ENCODE measurements at places on chromosomes 1 and 21. TPM values are rescaled to one million over a fixed set of nuclear protein-coding genes. Genes with fewer than 3 reads are reported as not detected.
A peak's percentile ranks its signal among the peaks of the same experiment; 100 is the strongest.

- DNase-seq: no peak
Observed at GRCh38 chr1:213982289-213982671, 5.5 kb upstream of the PROX1 start.

GRCh38 chr1:20233394-20233793, 47.1 kb upstream of the PLA2G2C start:
- no peak for DNase-seq

DNA sequence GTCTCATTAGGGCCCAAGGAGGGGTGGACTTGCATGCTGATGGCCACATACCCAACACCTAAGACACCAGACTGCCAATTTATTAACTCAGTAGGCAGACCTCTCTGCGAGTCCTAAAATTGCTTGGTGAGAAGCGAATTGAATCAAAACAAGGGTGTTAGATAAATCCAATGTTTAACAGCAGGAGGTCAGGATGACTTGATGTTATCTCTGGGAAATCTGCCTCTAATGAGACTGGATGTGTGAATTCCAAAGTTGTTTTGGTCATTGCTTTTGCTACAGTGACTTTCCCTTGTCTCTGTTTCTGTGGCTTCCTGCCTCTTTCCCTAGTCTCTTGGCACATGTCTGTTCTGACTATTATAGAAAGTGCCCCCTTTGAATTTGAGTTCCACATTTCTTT, 20.8 kb downstream of the MTR start:
- DNase-seq: no peak

- no peak for DNase-seq
Observed at GRCh38 chr1:118636004-118636403, 352.1 kb downstream of the TBX15 start.

DNA sequence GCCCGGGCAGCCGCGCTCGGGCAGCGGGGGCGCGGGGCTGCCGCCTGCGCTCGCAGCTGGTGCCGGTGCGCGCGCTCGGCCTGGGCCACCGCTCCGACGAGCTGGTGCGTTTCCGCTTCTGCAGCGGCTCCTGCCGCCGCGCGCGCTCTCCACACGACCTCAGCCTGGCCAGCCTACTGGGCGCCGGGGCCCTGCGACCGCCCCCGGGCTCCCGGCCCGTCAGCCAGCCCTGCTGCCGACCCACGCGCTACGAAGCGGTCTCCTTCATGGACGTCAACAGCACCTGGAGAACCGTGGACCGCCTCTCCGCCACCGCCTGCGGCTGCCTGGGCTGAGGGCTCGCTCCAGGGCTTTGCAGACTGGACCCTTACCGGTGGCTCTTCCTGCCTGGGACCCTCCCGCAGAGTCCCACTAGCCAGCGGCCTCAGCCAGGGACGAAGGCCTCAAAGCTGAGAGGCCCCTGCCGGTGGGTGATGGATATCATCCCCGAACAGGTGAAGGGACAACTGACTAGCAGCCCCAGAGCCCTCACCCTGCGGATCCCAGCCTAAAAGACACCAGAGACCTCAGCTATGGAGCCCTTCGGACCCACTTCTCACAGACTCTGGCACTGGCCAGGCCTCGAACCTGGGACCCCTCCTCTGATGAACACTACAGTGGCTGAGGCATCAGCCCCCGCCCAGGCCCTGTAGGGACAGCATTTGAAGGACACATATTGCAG, 3.0 kb downstream of the ARTN start:
- DNase-seq: peak; percentile 63

DNA sequence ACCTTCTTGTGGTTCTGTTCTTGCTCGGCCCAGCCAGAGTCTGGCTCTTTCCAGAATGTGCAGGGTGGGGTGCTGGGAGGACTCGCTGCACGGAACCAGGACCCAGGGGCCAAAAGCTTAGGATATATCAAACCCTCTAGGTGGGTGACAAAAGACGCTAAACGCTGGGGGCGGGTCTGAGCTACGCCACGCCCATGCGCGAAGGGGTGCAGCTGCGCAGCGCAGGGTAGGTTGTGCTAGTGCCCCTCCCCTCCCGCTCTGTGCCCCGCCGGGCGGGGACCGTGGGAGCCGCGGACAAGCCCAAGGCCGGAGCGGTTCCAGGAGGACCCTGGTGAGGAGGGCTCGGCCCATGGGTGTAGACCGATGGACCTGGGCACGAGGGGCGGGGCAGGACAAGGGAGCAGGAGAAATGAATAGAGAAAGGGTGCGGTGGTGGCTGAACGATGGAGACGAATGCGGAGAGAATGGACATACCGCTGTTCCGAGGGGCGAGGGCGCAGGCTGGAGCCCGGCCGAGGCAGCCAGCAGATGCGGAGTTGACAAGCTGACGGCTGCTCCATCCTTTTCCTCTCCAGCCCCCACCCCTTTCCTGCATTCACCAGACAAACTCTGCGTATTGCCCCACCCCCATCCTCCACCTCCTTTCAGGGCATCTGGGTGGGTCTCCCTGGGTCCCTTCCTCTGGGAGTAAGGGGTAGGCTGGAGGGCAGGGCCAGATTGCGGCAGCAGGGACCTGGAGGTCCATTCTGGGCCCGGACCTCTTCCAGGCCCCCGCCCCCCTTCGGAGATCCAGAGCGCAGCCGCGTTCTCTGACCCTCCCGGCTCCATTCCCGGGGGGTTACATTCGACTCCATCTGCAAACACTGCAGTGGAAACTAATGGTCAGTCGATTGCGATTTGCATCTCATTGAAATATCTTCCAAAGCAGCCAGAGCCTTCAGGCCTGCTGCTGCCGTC, at the start of gene RUSC1:
TSS of gene RUSC1 (plus strand) at position 234 of the 957 bp plus-strand sequence. CDS start 880 bp downstream, outside the sequence.
- DNase-seq: peak; percentile 63

DNA sequence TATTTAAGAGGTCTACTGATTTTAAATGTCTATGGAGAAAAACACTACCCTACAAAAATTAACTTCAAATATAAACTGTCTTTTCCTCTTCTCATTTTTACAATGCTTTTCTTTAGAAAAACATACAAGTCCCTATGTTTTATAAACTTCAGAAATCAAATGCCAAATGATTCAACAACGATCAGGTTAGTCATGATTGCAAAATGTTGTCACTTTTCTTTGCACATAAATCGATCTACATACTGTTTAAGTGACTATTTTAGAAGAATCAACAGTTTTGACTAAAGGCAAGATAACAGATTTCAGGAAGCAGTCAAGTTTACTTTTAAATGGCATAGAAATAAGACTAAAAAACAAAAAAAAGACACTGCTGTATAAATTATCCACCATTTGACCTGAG, 168.7 kb downstream of the GPATCH2 start:
- no peak for DNase-seq

GRCh38 chr1:153548722-153549688, at the start of gene S100A3:
S100A3 (minus strand) TSS chr1:153549258; CDS start chr1:153548485, 773 bp downstream.
- DNase-seq: no peak

- no peak for DNase-seq
Observed at GRCh38 chr21:41973861-41974751, 20.3 kb upstream of the C2CD2 start.

- no peak for DNase-seq
Observed at GRCh38 chr21:42112238-42112637, 41.1 kb downstream of the UMODL1 start.

DNA sequence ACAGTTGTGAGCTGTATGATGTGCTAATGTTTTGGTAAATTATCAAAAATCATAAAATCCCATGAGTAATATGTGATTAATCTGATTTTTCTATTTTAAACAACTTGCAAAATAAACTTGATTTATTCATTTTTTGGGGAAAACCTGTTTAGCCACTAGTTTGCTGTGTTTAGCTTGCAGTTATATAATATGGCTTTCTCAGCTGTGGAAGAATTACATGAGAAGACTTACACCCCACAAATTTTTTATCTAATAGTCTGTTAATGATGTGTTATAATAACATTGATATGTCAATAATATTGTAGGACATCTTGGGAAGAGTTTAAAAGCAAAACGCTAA, 2.4 kb upstream of the ERRFI1 start:
- DNase-seq: no peak

DNA sequence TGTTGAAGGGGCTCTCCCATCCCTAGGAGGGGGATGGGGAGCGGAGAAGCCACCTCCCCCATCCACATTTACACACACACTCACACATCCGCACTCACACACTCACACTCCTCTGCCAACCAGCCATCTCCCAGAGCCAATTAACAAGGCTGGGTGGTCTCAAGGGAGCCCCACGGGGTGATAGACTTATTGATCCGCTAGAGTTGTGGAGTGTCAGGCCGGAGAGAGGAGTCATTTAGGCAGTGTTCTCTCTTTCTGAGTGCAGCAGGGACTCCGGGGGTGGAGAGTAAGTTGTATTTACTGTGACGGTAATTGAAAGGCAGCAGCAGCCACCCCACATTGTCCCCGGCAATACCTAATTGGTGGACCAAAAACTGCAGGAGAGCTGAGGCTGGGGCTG, 61.6 kb downstream of the KLHDC7A start:
- no peak for DNase-seq

DNA sequence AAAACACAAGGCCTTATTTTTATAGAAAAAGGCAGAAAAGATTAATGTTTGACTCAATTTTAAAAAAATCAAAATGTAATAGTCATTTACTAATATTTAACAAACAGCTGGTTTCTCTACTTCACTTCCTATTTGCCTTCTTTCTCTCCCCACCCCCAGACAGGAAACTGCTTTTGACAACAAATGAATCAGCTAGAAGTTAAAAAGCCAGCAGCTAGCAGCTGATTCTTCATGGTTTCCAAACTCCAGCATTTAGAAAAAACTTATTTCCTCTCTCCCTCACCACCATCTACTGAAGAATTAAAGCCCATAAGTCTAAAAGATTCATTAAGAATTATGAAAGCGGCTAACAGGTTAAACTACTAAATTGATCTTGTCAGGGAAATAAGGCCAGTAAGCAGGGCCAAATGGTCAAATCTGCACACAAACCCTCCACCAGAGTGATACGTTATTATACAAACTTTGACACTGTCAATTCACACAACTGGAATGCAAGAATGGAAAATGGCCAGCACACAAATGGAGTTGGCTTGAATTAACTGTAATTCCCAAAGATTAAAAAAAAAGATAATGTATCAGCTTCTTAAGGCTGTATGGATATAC, 4.0 kb downstream of the WDR26 start:
- DNase-seq: no peak

GRCh38 chr1:9877962-9878361, 32.1 kb downstream of the CTNNBIP1 start:
- DNase-seq: no peak

GRCh38 chr21:36288651-36289243, 31.2 kb upstream of the MORC3 start:
- no peak for DNase-seq

- DNase-seq: peak; percentile 70
Observed at GRCh38 chr1:11908095-11908675, 18.0 kb downstream of the KIAA2013 start.

DNA sequence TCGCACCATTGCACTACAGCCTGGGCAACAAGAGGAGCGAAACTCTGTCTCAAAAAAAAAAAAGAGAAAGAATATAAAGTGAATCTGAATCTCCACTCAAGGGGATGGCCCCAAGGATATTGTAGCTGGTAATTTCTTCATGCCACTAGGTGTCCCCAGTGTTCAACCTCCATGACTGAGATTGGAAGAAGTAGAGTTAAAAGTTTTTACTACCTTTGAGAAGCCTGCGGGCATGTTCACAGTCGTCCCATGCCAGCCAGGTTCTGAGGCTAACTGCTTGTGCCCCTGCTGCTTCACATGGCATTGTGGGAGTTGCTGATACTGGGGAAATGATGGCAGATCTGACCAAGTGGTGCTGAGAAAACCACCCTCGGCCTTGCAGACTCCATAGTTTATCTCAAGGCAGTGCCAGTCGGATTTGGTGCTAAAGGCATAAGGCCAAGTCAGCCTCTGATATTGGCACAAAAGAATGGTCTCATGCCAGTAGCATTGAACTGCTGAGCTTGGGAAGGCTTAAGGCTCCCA, 10.8 kb upstream of the SHISA4 start:
- DNase-seq: peak; percentile 33

- no peak for DNase-seq
Observed at GRCh38 chr1:119838236-119838635, 27.0 kb upstream of the REG4 start.

- DNase-seq: no peak
Observed at GRCh38 chr1:153291514-153291913, 21.2 kb downstream of the PGLYRP3 start.

DNA sequence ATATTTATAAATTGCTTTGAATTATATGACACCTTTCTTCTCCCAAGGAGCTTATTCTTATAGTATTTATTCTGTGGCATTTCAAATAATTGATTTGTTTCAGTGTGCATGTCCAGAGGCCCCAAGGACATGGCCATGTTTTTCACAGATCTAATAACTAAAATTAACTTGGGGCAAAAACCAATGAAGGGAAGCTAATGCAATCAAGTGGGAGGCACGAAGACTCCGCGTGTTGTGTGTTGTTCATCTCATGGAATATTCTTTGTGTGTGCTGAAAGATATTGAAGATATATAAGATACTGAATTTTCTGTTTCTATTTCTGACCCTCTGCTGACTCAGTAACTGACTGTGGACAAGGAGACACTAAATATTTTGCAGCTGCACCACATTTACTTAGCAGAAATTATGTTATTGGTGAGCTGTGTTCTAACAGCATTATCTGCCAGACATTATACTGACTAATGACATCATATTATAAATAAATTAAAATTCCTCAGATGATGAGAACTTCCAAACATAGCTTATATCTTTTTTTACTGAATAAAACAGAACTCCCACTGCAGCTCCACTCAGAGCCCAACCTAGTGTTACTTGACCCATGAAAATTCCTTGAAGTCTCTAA, 519.3 kb upstream of the CXADR start:
- DNase-seq: no peak

GRCh38 chr1:56218023-56218422, 361.3 kb downstream of the PLPP3 start:
- DNase-seq: no peak

DNA sequence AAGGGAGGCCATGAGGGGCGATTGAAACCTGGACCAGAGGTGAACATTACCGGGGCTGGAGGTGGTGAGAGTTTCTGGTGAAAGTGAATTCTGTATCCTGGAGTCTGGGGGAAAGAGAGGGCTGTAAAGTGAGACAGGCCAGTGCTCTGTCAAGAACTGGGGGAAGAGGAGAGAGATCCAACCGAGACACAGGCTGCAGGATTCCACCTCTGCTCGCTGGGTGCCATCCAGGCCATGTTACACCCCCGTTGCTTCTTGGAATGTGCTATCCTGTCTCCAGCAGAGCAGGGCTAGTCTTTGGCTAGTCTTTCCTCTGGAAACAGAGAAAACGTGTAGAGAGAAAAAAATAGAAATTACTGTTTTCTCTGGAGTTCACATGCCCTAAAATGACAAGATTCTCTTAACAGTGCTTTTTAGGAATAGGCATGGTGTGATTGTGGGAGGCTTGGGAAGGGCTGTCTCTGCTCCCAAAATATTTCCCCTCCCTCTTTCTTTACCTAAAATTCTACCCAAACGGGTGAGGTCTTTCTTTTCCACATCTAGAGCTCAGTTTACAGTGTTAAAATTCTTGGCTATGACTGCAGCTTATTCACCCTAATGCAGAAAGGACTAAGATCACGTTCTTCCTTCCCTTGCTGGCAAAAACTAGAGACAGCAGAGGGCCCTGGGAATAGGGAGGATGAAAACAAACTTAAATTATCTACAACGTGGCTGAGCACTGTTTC, 16.5 kb upstream of the OVAAL start:
- no peak for DNase-seq

GRCh38 chr1:960363-961131, at the start of gene KLHL17:
KLHL17 (plus strand) TSS chr1:960584; CDS start chr1:960694, 110 bp downstream.
- DNase-seq: peak; percentile 75

Gene KANK4
- total RNA-seq: 1.4 TPM

Gene ACKR1
- total RNA-seq: 0.23 TPM

Gene KIF17
- total RNA-seq: 1.8 TPM

Gene TMEM52
- total RNA-seq: 0.92 TPM

Gene LDLRAP1
- total RNA-seq: 23.5 TPM

Gene TIMM17A
- 45.7 TPM for total RNA-seq

Gene KLHDC7A
- total RNA-seq: not detected

Gene SNX27
- 28.9 TPM for total RNA-seq

Gene MTARC1
- total RNA-seq: 2.6 TPM

All from endothelial cell (in vitro differentiated cells).